Endodermal cell (in vitro differentiated cells): ENCODE measurements at places on chromosomes 16 and 17.

DNA sequence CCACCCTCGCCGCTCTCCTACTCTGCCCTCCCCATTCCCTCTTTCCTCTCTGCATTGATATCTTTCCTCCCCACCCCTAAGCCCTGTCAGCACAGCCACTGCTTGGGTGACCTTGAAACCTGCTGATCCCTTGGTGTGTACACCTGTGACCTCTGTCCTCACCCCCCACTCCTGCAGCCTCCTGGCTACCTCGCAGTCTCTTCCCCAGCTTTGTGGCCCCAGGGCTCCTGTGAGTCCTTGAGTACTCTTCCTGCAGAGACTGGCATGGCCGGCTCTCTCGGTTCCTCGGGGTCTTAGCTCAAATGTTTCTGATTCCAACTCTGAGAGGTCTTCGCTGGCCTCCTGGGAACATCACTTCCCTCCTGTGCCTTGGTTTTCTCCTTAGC, 31.7 kb downstream of the ADCY7 start:
- DNase-seq: peak; percentile 39

DNA sequence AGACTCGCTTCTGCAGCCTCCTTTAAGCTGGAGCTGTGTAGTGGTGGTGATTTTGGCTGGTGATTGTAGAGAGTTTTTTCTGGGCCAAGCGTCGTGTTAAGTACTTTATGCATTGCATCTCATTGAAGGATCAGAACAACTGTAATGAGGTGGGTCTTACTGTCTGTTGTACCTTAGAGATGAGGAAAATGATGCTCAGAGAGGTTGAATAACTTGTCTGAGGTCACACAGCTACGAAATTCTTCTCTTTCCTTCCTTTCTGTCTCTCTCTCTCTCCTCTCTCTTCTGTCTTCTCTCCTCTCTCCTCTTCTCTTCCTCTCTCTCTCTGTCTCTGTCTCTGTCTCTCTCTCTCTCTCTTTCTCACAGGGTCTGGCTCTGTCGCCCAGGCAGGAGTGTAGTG, 82.8 kb downstream of the CNGB1 start:
- no peak for DNase-seq

- no peak for DNase-seq
Measured at GRCh38 chr17:63262751-63263476, 183.2 kb downstream of the CYB561 start.

DNA sequence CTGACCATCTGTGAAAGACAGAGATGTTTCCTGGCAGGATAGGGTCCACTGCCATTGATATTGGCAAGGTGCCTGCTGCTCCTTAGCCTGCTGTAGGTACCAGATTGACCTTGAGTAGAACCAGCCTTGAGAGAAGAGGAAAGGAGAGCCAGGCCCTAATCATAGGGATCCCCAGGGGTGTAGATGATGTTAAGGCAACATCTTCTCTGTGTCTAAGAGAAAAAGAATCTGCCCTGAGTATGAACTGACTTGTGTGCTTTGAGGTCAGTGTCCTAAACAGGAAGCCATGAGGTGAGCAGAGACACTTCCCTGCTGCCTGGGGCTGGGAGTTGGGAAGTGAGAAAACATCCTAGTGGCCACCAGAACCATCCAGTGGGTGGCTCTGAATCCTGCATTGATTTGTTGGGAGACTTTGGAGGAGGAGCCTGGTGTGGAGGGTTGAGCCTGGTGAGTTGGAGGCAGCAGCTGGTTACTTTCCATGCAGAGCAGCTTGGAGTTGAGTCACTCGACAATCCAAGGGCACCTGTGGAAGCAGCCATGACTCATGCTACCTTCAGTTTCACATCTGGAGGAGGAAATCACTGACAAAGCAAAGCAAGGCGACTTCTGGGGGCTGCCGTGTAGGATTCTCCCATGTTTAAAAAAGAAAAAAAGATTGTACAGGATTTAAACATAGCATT, 47.8 kb downstream of the BMERB1 start:
- peak; percentile 90 for DNase-seq

DNA sequence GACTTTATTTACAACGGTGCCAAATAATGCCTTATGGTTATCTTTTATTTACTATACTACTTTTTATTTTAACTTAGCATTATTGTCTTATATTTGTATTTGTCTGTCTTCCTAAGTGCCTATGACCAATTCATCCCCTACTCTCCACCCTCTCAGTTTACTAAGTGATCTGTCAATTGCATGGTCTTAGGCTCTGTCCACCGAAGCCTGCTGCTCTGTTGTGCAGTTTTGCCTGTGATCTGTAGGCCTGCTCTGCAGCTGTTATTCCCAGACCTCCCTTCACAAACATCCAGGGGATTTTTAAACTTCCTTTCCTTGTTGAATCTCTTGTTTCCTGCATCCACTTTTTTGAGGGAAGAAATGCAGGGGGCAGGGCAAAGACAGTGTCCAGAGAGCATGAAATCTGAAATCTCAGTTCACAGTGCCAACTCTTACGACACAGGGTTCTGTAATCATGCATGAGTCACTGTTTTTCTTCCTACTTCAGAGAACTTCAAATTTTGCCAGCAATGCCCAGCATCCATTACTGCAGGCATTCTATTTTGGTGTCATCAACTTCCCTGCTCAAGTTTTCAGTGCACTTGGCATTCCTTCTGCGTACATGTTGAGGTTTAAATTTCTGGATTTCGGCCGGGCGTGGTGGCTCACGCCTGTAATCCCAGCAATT, 11.4 kb downstream of the SLFN5 start:
- DNase-seq: peak; percentile 18

GRCh38 chr16:85970738-85971137, 71.8 kb downstream of the IRF8 start:
- DNase-seq: no peak

- no peak for DNase-seq
Measured at GRCh38 chr17:27239046-27239445, 54.9 kb upstream of the WSB1 start.

DNA sequence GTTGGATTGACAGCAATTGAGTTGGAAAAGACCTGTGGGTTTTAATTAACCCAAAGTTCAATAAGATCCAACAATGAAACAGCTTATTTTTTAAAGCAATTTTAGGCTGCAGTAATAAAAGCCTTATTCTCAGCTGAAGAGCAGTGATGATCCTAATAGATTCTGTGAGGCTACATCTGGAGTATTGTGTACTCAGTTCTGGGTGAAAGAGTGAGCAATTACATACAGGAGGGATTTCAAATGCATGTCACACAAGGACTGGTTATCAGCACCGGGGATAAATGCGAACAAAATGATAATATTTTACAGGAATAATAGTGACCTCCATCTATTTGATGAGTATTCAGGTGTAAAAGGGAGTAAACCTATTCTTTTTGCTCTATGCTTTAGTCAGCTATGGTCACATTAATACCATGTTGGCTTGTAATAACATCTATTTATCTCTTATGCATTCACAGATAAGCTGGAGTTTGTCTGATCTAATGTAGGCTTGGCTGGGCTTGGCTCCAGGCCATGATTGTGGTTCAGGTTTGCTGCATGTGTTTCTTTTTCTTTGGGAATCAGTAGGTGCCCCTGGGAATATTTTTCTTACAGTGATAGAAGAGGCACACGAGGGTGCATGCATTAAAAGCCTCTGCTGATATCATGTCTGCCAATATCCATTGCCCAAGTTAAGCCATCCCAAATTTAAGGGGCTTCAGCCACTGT, 22.2 kb upstream of the TOX3 start:
- DNase-seq: no peak

- DNase-seq: no peak
Measured at GRCh38 chr16:72921620-72922019, 126.3 kb downstream of the ZFHX3 start.

- DNase-seq: no peak
Measured at GRCh38 chr16:57937861-57938260, 33.1 kb downstream of the CNGB1 start.

DNA sequence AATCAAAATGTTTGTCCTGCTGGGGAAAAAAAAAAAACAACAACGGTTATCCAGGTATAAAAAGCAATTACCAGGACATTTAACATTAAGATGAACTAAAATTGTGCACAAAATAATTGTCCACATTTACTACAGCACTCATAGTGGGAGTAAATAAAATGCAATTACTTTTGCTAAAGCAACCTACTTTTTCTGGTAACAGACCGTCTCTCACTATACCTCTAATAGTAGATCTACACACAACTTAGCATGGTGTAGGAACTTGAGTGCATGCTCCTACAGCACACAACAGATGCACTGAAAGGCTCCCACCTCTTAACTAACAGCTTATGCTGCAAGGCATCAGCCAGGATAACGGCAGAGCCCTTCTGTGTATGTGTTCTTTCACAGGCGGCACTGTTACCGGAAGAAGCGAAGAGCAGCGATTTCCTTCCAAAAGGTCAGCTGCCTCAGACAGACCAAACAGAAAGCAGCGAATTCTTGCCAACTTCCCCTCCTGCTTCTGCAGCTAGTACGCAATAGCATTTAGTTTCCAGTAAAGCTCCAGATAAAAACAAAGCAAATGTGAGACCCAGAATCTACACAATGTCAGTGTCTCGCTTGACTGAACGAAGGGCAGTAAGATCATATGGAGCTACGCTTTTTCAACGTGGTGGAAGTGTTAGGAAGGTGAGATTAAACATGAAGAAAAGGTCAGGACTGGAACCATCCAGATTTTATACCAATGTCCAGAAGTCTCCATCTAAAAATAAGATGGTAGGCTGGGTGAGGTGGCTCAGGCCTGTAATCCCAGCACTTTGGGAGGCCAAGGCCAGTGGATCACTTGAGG, 27.6 kb downstream of the STAT5B start:
- DNase-seq: no peak

- DNase-seq: no peak
Measured at GRCh38 chr16:89623511-89624261, 10.2 kb downstream of the DPEP1 start.

DNA sequence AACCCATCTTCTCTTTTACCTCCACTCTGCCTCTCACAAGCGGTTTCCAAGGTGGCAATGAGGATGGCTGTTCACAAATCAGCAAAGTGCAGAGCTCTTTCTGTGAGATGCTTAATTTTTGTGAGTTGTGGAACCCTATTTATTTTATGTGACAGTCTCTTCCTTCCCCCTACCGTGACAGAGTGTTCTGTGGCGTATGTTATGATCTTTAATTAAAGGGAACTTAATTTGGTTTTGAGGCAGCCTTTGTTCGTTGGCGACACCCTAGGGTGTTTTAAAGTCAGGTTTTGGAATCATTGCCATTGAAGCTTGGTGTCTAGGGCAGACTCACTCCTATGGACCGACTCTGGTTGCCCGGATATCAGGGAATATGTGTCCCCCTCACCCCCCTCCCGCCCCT, 83.3 kb upstream of the IRX3 start:
- DNase-seq: no peak

- no peak for DNase-seq
Measured at GRCh38 chr17:17462048-17462824, 14.6 kb upstream of the MED9 start.

GRCh38 chr17:80782536-80783427, 208.9 kb upstream of the CHMP6 start:
- DNase-seq: peak; percentile 60

- no peak for DNase-seq
Measured at GRCh38 chr16:78294538-78295225, 195.2 kb downstream of the WWOX start.

- no peak for DNase-seq
Measured at GRCh38 chr16:2883458-2883908, 468 bp downstream of the FLYWCH2 start.
